ENCODE measurements at places on chromosomes 2 and 18.

GRCh38 chr2:109409321-109410038, 204.3 kb downstream of the SEPTIN10 start:
- no peak for DNase-seq

DNA sequence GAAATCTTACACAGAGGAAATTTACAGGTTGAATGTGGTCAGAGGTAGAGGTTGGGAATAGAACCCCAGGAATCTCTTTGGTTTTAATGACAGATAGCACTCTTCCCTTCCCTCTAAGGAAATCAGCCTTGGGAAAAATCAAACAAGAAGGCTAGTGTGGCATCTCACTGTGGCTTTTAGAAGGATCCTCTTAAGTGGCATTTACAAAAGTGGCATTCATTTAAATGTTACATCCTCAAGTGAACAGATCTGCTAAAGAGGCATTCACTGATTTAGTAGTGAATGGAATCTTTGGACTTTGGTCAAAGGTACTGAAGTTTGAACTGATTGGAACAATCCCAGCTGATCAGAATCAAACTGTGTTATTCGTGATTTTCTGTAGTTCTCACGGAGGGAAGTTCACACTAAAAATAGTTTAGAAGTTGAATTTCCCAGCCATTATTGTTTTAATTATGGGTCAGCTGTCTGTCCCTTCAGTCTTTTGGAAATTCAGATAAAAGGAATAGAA, 136.5 kb upstream of the FN1 start:
- DNase-seq, result no peak

DNA sequence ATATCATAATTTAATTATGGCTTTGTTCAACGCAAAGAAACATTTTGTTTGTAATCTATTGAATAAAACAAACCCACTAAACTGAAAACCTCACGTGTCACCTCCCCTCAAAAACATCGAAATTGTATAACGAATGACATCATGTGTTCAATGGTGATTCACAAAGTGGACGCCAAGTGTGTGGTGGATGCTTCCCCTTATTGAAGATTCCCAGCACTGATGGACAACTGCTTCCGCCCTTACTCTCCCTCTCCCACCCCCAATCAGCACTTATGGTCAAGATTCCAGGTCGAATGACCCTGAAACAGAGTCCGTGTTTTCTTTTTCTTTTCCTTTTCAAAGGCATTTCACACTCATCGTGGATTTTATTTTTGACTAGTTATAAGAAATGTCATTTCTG, 383.0 kb upstream of the SMIM21 start:
- no peak for DNase-seq

- no peak for DNase-seq
Measured at GRCh38 chr2:160666154-160667060, 172.8 kb upstream of the RBMS1 start.

DNA sequence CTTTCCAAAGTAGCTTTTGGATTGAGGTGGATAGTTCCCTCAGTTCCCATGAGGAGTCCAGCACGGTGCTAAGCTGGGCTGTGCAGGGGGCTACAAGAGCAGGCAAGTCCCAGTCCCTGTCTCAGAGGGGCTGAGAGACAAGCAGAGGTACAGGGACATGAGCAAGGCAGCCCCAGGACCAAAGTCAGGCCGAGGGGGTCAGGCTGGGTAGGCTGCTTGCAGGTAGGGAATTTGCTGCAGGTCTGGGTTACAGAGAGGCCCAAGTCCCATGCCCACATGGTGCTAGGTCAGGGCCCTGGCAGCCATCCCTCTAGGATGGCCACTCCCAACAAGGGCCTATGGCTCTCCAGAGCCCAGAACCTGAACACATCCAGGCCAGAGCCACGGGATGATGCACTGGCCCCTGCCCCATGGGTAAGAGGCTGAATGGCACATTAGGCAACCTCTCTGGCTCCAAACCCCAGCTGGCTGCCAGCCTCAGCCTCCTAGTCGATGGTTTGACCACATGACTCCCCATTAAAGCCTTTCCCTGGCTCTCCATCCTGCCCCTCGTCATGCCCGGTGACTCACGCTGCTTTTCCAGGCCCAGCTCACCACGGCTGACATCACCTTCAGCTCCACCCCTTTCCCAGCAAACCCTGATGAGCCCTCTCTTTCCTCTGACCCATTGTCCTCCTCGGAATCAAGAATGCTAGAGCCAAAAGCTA, 83.7 kb downstream of the SDC1 start:
- no peak for DNase-seq

DNA sequence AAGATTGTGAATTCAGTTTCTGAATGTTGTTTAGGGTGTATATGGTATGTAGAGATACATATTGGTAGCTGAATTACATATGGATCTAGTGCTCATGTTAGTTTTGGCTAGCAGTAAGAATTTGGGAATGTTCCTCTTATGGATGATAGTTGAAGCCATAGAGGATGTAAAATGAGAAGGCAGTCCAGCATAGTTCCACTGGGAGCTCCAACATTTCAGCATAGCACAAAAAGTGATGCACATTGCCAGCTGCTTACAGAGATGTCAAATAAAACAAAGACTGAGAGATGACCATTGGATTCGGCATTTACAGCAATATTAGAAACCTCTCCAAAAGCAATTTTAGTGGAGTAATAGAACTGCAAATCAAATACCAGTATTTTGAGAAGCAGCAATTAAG, 77.4 kb downstream of the EML4 start:
- no peak for DNase-seq

Data from activated CD4-positive, alpha-beta T cell treated with anti-CD3 and anti-CD28 coated beads, Interleukin-2, amount 50 U/mL, for 48 hours (primary cell).